Activated T-helper 1 cell treated with Interleukin-2 at 50 U/mL for 16 hours (primary cell): ENCODE measurements at places on chromosomes 5 and 9.

DNA sequence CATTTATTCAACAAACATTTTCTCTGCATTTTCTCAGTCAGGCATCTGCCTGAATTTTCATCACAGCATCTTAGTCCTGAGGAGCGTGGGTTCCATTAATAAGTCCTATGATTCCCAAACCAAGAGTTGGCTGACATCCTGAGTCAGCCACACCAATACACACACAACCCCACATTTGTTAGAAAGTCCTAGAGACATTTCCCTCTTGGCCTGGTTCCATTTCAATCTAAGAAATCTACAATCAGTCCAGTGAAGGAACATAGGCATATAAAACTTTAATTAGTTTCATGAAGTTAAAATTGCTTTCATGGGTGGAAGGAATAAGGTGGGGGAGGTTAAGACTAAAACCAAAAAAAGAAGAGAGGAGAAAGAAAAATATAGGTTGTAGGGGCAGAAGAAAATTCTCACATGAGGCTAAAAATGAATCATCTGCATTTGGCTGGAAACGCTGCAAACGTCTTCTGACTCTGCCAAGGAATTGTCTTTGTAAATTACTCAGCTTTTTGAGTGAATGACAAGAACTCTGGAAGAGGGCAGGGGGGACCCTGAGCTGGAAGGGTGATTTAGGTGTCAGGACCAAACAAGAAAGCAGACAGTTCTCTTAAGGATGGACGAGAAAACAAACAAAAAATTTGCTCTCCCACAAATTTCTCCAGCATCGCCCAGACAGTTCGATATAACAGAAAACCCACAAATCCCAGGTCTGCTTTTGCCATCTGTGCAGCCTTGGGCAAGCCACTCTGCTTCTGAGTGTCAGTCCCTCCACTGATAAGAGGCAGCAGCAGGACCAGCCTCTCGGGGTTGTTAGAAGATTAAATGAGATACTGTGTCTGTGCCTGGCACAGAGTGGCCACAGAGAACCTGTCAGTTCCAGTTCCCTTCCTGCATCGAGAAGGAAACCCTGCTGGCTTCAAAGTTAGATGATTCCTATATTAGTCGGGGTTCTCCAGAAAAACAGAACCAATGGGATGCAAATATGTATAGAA, 289.7 kb downstream of the CDK5RAP2 start:
- no peak for DNase-seq

DNA sequence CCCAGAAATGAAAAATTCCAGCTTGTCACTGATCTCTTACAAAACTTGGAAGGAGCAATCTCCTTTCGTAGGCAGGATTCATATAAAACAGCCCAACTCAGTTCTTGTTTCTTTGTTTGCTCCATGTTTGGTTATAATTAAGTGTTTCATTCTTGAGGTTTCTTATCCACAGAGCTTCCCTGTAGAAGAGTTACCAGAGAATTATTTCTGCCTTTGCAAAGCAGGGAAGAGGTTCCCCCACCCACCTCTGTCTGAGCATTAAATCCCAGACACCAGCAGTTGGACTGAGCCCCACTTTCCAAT, 34.1 kb upstream of the RAI14 start:
- DNase-seq: no peak

- no peak for DNase-seq
Observed at GRCh38 chr5:157610990-157611389, 35.4 kb upstream of the ADAM19 start.

GRCh38 chr5:75720882-75721281, 3.6 kb upstream of the POC5 start:
- DNase-seq: no peak

- DNase-seq: no peak
Observed at GRCh38 chr5:87526131-87526530, 113.4 kb upstream of the CCNH start.

- DNase-seq: no peak
Observed at GRCh38 chr9:135069558-135070197, 17.8 kb upstream of the OLFM1 start.

DNA sequence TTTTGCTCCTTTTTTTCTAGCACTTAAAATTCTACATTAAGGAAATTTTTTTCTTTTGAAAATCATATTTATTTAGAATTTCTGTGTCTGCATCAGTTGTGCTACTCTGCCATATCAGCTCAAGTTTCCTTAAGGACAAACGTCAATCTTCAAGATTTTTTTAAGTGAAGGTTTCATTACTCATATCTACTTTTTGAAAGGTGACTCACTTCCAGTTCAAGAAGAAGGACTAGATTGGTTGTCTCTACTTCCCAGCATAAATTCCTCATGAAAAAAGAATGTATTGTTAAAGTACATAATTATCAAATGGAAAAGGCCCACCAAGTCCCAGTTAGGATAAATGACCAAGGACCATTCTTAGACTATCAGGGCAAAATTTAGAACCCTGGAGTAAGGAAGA, 626.5 kb downstream of the DMRTA1 start:
- DNase-seq: no peak

DNA sequence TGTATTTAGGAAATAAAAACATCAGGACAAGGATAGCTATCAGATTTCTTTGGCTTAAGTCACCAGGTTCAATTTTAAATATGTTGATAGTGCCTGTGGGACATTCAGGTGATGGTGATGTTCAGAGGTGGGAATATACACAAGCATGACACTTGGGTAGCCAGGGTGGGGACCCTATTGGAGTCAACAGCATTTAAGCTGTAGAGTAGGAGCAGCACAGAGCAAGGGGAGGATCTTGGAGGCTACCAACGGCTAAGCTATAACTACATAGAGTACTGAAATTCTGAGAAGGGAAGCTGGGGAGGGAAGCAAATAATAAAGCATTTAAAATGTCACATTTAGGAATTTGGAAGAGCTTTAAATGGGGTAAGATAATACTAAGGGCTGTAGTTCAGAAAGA, 177.7 kb downstream of the CPLANE1 start:
- no peak for DNase-seq

DNA sequence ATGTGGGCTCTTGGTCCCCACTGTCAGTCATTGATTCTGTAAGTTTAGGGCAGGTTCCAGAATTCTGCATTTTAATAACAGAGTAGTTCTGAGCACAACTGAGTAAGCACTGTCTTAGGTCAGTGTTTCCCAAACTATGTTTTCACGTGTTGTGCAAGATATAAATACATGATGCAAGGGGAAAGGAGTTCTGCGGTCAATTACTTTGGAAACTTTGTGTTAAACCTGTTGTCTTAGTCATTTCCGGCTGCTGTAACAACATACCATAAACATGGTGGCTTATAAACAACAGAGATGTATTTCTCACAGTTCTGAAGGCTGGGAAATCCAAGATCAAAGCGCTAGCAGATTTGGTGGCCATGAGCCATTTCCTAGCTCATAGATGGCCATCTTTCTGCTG, 69.8 kb downstream of the EQTN start:
- DNase-seq: no peak

DNA sequence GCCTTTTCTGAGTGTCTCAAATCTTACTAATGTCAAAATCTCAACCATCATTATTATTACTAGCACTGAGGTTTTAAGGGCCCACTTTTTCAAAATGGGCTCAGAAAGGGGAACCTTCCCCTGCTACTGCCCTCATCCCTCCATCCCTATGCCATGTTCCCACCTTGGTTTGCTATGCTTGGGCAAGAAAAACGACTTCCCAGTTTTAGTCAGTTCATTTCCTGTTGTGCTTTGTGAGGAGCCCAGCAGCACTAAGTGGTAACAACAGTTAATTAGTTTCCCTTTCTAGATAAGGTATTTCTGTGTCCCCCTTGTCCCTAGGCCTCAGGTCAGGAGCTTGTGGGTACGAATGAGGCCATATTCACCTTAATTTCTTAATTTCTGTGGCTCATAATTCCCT, 595.2 kb downstream of the RAB3C start:
- no peak for DNase-seq

GRCh38 chr9:128122809-128123175, 4.7 kb downstream of the PTGES2 start:
- DNase-seq: no peak

DNA sequence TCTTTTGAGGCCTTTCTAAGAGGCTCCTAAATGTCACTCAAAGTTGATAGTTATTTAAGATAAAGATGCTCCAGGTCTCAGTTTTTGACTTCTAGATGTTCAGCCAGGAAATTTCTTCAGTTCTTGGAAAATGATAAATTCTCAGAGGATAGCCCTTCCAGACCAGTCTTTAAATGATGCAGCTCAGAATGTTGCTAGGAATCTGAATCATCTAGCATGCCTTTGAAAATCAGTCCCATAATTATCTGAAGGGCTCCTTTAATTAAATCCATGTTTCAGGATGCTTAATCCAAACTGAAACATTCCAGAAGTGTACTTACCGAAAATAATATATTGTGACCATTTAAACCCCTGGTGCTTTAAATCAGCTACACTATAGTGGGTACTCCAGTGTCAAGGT, 107.5 kb upstream of the FBN2 start:
- DNase-seq: no peak

- no peak for DNase-seq
Observed at GRCh38 chr5:176743868-176744583, 66.3 kb upstream of the UNC5A start.

DNA sequence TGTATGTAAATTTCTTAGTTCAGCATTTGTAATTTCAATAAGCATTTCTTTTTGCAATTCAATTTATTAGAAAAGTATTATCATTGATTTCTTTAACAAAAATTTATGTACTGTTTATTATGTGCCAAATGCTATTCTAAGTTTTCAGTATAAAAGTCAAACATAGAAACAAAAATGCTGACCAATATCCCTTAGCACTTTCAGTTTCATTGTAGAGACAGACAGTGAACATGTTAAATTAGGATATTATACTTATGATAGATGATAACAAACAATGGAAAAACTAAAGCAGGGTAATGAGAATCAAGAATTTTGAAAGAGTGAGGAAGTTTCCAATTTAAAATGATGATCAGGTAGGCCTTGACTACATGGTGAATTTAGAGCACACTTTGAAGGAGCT, 1106.0 kb downstream of the TAF11L14 start:
- DNase-seq: no peak
